ENCODE measurements at places on chromosomes 3 and 15.

GRCh38 chr15:86115145-86115801 is 35.6 kb downstream of the AGBL1 start:
- H3K4me3 ChIP-seq, result no peak overlapping the region
- DNase-seq, result no peak
- no peaks in the 10 kb centered on the region for H3K27me3 ChIP-seq
- no peak overlapping the region for H3K27ac ChIP-seq
- H3K36me3 ChIP-seq, result no peaks in the 10 kb centered on the region
- no peaks in the 10 kb centered on the region for H3K4me1 ChIP-seq

DNA sequence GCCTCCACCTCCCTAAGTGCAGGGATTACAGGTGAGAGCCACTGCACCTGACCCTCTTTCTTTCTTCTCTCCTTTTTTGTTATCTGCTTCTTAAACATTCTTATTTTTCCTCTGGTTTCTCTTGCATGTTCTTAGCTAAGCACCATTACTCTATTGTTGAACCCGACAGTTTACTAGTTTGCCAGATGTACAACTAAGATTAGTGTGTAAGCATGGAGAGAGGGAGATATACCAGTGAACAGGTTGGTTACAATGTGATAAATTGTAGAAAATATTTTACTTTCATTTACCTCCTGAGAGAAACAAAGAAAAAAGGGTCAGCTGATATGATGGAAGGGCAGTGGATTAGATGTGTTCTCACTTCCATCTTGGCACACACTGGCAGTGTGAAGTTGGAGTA is 4.9 kb downstream of the HAUS2 start:
- DNase-seq, result no peak
- peaks cover 11% of the 10 kb centered on the region for H3K36me3 ChIP-seq
- no peak overlapping the region for H3K27ac ChIP-seq
- peaks cover 4% of the 10 kb centered on the region for H3K4me1 ChIP-seq
- no peaks in the 10 kb centered on the region for H3K27me3 ChIP-seq
- H3K4me3 ChIP-seq, result no peak overlapping the region

DNA sequence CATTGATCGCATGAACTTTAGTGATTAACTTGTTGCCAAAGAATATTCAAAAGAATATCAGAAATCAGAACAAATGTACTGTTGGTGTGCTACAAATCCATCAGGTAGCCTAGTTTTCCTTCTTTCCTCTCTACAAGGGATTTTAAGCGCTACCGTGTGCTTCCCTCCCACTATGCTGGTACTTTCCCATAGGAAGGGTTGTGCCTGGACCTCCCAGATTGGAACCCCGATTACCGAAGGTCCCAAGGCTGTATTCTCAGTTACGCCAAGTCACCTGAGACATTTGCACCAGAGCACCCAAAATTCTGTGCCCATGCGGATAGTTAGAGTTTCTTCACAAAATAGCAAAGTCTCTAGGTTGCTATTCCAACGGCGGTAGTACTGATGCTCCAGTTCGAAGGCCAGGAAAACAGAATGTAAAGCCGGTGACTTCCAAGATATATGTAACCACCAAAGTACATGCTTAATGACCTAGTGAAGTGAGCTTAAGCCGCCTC is 23.4 kb upstream of the GATM start:
- H3K4me3 ChIP-seq, result peak overlapping the region; percentile 58
- no peak for DNase-seq
- H3K27ac ChIP-seq, result peak overlapping the region; percentile 94
- peaks cover 1% of the 10 kb centered on the region for H3K36me3 ChIP-seq

DNA sequence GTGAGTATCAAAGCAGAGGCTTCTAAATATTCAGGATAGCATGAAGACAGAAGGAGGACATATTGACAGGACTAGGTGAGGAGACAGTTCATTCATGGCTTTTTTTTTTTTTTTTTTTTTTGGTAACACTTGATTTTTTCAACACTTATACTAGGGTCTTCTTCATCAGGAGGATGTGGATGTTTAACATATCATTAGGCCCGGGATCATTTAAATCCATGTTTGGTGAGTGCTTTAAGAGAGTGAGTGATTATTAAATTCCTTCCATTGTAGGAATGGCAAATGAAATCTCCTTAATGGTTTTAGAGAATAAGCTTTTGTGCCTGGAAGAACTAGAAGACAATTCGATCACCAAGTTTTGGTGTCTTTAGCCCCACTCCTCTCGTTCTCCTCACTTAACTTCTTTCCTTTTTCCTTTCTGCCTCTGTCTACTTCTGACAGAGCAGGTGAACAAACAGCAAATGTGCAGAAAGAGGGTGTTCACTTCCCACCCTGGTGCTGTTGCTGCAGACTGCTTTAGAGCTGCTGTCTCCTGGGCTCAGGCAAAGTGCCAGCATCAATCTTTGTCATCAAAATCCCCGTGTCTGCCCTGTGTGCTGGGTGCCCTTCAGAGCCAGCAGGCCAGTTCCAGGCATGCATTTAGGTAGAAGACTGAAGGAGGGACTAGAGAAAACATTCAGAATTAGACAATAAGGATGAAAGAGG is 35.6 kb upstream of the RAB11A start:
- no peaks in the 10 kb centered on the region for H3K27me3 ChIP-seq
- H3K27ac ChIP-seq, result peak overlapping the region; percentile 81
- no peak overlapping the region for H3K4me3 ChIP-seq
- no peak for DNase-seq
- H3K36me3 ChIP-seq, result no peaks in the 10 kb centered on the region
- H3K4me1 ChIP-seq, result peaks cover 44% of the 10 kb centered on the region

DNA sequence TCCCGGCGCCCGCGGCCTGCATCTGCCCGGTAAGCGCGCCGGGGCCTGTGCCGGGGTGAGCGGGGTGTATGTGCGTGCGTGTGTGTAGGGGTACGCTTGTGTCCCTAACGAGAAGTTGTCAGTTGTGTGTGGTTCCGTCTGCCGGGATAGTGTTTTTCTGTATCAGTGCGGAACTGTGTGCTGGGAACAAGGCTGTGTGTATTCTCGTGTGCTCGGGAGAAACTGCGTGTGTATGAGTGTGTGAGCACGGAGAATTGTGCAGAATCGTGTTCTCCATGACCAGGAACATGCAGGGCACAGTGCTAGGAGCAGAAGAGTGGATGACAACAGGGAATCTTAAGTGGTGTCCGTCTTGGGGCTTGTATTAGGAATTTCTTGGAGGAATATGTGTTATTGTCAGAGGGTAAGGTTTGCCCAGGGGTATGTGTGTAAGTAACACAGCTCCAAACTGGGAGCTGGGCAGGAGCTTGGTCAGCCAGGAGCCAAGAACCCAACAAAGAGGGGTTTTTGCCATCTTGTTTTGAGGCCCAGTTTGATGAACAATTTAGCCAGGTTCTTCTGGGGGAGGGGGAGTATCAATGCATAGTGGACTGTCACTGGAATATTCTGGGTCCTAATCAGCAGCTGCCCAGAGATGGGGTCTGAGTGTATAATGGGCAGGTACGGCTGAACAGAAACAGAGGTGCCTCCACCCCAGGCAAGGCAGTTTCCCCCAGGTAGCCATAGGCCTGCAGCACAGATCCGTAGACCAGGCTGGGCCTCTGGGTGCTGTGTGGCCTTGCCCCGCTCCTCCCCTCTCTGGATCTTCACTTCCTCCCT is 2.1 kb downstream of the ISL2 start:
- H3K36me3 ChIP-seq, result no peaks in the 10 kb centered on the region
- no peak for DNase-seq
- peaks cover 60% of the 10 kb centered on the region for H3K27me3 ChIP-seq

GRCh38 chr15:67341539-67341938 is 87.0 kb downstream of the IQCH start:
- no peaks in the 10 kb centered on the region for H3K36me3 ChIP-seq
- DNase-seq, result no peak
- no peak overlapping the region for H3K27ac ChIP-seq
- no peaks in the 10 kb centered on the region for H3K4me1 ChIP-seq

All from esophagus squamous epithelium (tissue), 5 donors.